ENCODE measurements at places on chromosomes 3 and 15.
A peak's percentile ranks its signal among the peaks of the same experiment; 100 is the strongest.

DNA sequence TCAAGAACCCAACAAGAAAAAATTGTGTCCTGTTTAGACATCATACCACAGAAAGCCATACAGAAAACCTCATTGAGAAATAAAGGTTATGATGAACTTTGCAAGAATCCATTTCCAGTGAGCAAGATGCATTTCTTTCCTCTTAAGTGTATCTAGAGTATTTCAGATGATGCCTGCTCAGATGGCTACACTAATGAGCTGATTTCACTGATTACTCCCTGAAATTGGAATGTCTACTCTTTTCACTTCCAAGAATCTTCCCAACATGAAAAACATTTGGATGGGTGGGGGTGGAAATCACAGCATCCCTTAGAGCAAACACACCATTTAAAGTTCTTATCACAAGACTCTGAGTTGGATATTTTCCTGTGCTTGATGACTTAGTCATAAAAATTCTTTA, 41.4 kb upstream of the IL12A start:
- DNase-seq, result no peak

DNA sequence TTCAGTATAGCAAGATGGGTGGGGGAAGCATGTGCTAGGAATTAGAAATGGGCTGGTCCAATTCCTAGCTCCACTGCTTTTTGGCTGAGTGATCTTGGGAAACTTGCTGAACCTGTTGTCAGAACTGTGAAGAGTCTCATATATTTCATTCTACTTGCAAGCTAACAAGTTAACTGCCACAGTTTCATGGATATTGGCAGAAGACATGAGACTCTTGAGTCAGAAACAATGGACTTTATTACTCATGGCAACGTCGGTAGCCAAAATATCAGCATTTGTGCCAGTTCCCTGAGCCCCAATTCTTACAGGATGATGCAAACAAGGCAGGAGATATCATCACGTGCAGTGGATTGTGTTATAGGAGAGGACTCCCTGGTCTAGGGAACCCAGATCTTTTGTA, 26.6 kb upstream of the PLAAT1 start:
- DNase-seq, result no peak

DNA sequence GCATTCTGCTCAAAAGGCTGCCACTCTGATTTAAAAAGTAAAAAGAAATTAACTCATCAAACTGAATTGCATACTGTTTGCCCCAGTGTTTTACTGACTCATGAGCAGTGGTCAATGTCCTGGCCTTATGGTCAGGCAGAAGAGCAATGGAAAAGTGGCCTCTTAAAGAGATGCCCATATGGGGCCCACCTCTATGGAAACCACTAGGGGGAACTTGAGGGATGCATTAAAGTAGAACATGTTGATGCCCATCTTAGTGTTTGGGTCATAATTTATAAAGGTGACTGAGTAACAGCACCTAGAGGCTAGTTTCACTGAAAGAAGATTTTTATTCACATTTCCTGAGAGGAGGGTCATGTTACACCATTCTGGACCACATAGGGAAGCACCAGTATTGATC, 66.5 kb upstream of the RNU6-1 start:
- DNase-seq, result no peak

DNA sequence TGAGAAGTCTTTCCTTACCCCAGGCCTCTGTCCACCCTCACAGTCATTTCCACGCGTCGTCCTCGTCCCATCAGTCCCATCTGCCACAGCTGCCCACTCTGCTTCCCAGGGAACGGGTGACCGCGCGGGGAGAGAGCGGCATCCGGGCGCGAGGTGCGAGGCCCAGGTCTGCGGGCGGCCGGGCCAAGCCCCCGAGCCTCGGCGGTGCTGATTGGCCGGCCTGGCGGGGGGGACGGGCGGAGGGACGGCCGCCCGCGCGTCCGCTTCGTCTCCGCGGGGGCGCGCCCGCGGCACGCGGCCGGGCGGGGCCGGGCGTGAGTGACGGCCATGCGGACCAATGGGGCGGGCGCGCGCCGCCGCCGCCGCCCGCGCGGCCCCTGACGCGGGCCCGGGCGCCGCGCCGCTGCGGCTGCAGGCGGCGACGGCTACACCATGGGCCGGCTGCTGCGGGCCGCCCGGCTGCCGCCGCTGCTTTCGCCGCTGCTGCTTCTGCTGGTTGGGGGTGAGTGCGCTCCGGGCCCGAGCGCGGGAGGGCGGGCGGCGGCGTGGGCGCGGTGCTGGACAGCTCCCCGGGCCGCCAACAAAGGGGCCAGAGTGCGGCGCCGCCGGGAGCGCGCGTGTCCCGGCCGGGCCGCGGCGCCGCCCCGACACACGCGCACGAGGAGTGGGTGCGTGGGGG, at the start of gene PODXL2:
Gene PODXL2 (plus strand): TSS at position 398 of the 679 bp plus-strand sequence. CDS start 35 bp downstream, at position 433.
- peak; percentile 50 for DNase-seq

- no peak for DNase-seq
These were observed 46.2 kb downstream of the DPH6 start for GRCh38 chr15:35499723-35500122.

GRCh38 chr3:114872588-114872987, 274.5 kb downstream of the ZBTB20 start:
- no peak for DNase-seq

DNA sequence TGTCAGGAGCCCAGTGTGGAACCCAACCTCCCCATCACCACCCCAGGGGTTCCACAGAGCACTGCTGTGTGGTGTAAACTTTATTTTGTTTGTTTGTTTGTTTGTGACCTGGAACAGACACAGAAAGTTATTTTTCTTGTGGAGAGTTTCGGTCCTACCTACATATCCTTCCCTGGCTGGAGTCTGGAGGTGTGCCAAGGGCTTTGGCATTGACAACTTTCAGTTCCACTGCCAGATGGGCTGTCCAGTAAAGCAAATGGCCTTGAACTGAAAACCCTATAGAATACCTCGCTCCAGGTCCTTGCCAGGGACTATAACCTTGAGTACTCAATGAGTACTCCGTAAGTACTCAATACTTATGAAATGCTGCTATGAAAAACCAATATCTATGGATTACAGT, 103.5 kb downstream of the MITF start:
- DNase-seq, result no peak

DNA sequence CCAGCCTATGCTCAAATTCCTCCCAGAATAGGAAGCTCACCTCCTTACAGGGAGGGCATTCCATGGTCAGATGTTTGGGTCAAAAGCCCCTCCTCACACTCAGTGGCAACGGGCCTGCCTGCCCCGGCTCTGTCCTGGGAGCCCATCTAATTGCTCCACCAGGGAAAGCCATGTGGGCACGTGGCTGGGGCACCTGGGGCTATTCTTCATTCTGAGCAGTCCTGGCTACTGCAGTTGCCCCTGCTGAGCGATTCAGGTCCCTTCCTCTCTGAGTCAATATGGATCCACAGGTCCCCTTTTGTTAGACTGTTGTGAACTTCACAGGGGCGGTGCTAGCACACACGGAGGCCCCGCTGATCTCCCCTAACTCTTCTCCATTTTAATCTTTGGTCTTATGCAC, 39.4 kb downstream of the TPRA1 start:
- no peak for DNase-seq

DNA sequence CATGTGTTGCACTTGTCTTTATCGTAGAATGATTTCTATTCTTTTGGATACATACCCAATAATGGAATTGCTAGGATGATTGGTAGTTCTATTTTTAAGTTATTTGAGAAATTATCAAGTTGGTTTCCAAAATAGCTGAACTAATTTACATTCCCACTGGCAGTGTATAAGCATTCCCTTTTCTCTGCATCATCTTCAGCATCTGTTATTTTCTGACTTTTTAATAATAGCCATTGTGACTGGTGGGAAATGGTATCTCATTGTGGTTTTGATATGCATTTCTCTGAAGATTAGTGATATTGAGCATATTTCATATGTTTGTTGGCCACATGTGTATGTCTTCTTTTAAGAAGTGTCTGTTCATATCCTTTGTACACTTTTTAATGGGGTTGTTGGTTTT, 81.7 kb upstream of the NUDT16 start:
- DNase-seq, result no peak

GRCh38 chr3:38109580-38110313, 27.2 kb downstream of the ACAA1 start:
- DNase-seq, result no peak

- no peak for DNase-seq
These were observed 125.3 kb downstream of the TLE3 start for GRCh38 chr15:69972436-69972835.

GRCh38 chr15:95604634-95605036, 725.9 kb upstream of the NR2F2 start:
- DNase-seq, result no peak
